ENCODE measurements at places on chromosomes 13 and 19.

- DNase-seq: no peak
Observed at GRCh38 chr19:7856109-7856591, 18.0 kb downstream of the PRR36 start.

- no peak for DNase-seq
Observed at GRCh38 chr13:98678741-98679140, 73.7 kb downstream of the SLC15A1 start.

GRCh38 chr19:46471116-46471733, at the start of gene PNMA8A:
Gene PNMA8A (minus strand): TSS chr19:46471563. CDS start chr19:46471035, 528 bp downstream.
- DNase-seq: no peak

DNA sequence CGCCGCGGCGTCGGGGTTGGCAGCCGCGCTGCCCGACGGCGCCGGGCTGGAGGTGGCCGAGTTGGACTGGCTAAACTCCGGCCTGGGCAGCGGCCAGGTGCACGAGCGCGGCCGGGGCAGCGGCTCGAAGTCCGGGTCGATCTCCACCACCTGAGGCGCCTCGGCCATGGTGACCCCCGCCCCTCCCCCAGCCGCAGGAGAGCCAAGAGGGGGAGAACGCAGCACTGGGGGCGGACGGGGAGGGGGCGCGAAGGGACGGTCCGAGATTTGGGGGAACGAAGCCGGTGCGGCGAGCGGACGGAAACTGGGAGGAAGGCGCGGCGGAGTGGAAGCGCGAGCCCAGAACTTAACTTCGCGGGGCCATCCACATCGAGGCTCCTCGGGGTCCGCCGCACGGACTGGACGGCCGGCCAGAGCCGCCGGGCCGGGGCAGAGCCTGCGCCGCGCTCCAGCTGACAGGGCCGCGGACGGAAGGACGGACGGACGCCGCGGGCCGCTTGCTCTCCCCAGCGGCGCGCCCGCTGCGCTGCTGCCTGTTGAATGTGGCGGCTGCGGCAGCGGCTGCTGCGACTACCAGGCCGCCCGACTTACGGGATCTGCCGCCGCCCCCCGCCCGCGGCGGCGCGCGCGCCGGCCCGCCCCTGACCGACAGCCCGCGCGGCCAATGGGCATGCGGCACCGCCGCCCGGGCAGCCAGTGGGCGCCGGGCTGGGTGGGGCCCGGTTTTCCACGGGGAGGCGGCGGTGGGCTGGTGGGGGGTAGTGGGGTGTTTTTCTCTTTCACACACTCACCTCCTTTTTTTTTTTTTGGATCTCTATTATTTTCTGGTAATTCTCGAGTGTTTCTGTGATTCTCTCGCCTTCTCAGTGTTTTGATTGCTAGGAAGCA, at the start of gene FOXO1:
FOXO1 (minus strand) TSS at position 597 of the 888 bp plus-strand sequence; CDS start at position 168, 429 bp downstream.
- DNase-seq: peak; percentile 87

- DNase-seq: no peak
Observed at GRCh38 chr19:55258476-55258827, 365 bp downstream of the PPP6R1 start.

DNA sequence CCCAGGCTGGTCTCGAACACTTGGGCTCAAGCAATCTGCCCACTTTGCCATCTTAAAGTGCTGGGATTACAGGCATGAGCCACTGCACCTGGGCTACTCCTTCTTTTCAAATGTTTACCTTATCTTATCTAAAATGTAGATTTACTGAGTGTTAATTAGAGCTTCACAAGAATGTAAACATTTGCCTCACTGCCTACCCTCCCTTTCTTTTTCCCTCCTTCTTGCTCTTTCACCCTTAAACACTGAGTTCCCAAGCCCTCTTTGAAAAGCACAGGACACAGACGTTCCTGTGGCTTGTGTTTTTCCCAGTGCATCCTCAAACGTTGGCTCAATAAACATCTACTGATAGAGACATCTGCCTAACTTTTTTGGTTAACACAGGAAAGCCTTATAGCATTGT, 32.7 kb upstream of the CYSLTR2 start:
- no peak for DNase-seq

GRCh38 chr13:92843549-92843948, 383.1 kb upstream of the GPC6 start:
- no peak for DNase-seq

- no peak for DNase-seq
Observed at GRCh38 chr19:497491-497868, 1.2 kb downstream of the MADCAM1 start.

GRCh38 chr13:45341799-45342500, 967 bp upstream of the TPT1 start:
- peak; percentile 56 for DNase-seq

GRCh38 chr19:52622261-52622660, 15.9 kb downstream of the ZNF83 start:
- DNase-seq: no peak

DNA sequence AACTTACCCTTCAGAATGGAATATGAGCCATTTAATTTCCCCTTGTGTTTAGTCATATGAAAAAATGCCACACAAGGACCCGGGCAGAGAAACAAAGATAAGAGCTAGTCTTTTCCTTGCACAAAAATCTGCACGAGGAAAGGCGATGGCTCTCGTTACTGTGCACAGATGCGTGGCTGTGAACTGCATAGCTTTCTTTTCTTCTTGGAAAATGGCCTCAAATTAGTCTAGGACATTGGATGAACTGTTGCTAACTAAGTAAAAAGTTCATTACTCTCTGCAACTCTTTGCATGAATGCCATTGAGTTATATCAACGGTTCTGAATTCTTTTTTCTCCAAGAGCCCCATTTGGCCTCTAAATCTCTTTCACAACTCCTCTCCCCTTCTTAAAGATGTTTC, 125.2 kb downstream of the COG6 start:
- no peak for DNase-seq

DNA sequence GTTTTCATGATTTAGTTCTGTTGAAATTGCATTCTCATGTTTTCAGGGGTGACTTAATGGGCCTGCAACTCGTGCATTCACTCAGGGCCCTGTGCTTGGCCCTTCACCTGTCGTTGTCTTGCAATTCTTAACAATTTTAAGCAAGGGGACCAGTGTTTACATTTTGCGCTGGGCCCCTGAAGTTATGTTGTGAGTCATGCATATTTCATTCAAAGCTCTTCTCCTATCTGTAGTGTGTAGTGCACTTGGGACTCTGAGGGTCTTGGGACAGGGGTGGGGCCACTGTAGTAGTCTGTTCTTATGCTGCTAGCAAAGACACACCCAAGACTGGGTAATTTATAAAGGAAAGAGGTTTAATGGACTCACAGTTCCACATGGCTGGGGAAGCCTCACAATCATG, 211.2 kb upstream of the RXFP2 start:
- DNase-seq: no peak

GRCh38 chr13:83057119-83057518, 825.2 kb downstream of the SLITRK1 start:
- DNase-seq: no peak

DNA sequence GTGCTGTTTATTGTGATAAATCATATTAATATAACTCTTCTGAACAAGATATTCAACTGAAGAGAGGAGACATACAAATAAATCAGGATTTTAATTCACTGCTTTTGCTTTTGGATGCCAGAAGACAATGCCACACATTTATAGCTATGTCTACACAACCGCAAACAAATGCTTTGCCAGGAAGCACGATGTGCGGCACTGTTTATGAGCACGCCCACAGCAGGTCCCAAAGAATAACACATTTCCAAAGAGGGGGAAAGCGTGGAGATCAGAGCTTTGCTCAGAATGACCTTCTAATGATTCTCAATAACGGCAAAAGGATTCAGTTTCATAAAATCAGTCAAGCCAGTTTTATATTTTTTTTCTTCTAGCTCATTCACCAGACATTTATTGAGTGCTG, 16.7 kb downstream of the FAM216B start:
- no peak for DNase-seq

GRCh38 chr19:52270266-52270885, 989 bp downstream of the ZNF766 start:
- no peak for DNase-seq

DNA sequence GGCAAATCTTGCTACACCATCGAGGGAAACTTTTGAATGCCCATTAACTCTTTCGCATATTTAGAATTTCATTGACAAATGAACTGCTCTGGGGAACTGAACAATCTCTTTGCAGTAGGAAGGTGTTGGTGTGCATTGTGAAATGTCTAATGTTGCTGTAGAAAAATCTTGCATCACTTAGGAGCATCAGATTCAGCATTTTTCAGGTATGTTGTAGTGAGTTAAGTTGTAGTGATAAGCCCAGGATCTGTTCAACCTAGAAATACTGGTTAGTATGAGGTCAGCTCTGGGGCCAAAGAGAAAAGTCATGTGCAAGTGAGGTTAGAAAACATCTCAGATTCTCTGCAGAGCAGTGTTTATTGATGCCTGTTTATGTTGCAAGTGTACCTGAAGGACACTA, 4.1 kb downstream of the FRY start:
- no peak for DNase-seq

GRCh38 chr13:97319113-97319720, 97.1 kb downstream of the MBNL2 start:
- DNase-seq: peak; percentile 71

GRCh38 chr13:36193151-36193855, 21.1 kb downstream of the SOHLH2 start:
- no peak for DNase-seq

DNA sequence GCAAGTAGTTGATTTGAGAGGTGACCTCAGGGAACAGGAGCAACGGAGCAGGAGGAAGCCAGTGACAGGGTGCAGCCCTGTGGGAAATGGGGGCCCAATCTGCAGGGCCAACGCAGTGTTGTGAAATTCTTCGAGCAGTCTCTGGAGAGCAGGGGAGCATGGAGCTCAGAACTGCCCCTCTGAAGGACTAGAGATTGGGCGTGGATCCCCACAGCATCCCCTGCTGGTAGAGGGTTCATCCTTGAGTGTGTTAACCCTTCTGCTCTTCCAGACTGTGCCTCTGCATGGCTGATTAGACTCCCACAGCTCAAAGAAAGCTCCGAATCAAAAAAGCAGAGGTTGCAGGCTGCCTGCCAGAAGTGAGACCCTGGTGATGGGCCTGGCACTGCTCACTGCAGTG, 77.9 kb upstream of the UQCRFS1 start:
- no peak for DNase-seq

GRCh38 chr13:33548069-33548468, 262.5 kb upstream of the STARD13 start:
- no peak for DNase-seq

DNA sequence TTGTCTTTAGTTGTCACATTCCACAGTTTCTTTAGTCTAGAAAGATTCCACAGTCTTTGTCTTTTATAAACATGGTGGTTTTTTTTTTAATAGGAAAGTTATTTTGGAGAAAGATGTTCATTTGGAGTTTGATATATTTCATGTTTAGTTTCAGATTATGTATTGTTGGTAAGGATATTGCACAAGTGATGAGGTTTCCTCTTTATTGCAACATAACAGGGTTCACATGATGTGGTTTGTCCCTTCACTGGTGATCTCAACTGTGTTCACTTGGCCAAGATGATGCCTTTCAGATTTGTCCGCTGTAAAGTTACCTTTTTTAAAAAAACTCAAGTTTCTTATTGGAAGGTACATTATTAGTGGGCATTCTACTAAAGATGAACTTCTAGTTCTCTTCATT, 3.2 kb downstream of the ZNF230 start:
- DNase-seq: no peak
